NCI-H460 (cell line): ENCODE measurements at places on chromosomes 1 and 21.

- no peak for DNase-seq
Observed at GRCh38 chr1:161943737-161944136, 79.9 kb downstream of the OLFML2B start.

- DNase-seq = no peak
Observed at GRCh38 chr1:98874828-98875227, 129.8 kb downstream of the PLPPR5 start.

DNA sequence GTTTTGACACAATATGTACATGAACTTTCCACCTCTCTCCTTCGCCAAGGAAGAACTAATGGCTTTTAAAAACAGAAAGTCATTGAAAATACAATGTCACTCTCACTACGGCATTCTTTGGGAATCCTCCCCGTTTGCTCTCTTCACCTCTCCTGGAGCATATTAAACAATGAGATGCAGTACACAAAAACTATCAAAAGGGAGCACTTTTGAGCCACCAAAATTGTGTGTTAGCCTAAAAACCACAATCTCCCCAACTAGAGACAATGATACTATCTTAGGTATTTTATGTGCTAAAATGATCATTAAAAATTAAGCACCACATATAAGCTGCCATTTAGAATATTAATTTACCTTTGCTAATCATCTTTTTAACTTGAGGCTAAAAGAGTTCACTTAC, 425.5 kb downstream of the KCTD3 start:
- DNase-seq = peak; percentile 40

DNA sequence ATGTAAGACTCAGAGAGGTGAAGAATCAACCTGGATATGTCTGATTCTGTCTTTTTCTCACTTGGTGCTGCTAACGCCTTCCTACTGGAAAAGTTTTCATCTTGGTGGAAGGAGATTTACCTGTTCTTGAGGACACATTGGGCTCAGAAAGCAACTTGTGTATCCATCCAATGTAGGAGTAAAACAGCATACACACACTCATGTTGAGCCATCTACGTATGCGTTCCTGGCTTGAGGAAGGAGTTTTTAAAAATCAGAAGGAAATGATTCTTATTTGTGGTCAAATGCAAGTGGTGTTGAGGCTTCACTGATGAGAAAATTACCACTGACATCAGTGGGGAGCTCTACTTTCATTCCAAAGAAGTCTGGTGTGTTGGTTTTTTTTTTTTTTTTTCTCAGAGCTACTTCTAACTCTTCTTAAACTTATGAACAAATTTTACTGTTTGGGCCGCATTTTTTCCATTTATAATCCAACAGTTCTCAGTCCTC, 25.6 kb downstream of the XCL2 start:
- DNase-seq = no peak

GRCh38 chr1:171597203-171597602, 24.8 kb upstream of the MYOCOS start:
- no peak for DNase-seq

DNA sequence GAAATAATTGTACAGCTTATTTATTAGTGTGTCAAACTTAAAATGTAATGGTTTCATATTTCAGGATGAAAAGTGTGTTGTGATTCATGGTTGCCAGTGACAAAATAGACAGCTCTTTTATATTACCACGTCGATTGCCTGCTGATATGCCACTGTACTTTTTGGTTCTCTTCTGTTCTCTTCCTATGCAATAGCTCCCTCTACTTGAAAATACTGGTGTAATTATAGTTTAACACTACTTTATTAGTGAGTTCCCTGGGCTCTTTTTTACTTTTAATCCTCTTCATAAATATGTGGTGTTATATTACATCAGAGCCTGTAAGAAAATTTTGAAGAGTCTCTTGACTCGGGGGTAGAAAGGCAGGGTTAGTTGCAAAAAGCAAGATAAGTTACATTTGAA, 111.3 kb downstream of the PATJ start:
- no peak for DNase-seq

GRCh38 chr1:176770066-176770465, 307.1 kb downstream of the PAPPA2 start:
- no peak for DNase-seq

- peak; percentile 75 for DNase-seq
Observed at GRCh38 chr1:200483491-200484143, 73.8 kb upstream of the ZNF281 start.

DNA sequence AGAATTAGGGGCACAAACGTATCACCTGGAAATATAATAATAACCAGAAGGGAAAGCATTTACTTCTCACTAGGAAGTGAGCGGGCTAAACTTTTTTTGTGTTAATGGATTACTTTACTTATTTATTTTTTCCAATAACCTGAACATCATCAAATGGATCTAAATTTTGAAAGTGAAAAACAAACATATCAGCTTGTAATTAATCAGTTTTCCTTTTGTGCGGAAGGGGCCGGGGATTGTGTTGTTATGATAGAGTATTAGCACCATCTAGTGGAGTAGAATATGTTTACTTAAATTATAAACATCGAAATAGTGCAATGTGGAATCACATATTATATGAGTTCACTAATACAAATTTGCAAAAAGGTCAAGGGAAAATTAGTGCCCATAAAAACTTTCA, 9.0 kb downstream of the CFH start:
- peak; percentile 44 for DNase-seq

- no peak for DNase-seq
Observed at GRCh38 chr1:171784784-171785183, 3.3 kb downstream of the METTL13 start.

GRCh38 chr1:119903443-119903835, 7.1 kb upstream of the ADAM30 start:
- no peak for DNase-seq

- no peak for DNase-seq
Observed at GRCh38 chr1:226888816-226889215, 18.4 kb downstream of the PSEN2 start.

DNA sequence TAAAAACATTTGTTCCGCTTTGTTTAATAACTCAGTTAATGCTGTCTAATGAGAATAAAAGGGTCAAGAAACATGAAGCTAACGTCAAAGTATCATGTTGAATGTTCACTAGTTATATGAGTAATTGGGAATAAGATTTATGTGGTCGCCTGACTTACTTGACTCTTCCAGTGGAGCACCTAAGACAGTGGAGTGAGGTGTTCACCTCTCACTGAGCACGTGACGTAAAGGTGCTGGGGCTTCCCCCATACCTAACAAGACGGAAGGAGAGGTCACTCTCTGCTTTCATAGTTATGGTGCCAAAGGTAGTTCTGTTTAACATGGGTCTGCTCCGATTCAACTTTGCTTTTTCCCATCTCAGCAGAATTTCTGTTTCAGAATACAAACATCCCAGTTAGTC, 686 bp downstream of the KMO start:
- DNase-seq = no peak

DNA sequence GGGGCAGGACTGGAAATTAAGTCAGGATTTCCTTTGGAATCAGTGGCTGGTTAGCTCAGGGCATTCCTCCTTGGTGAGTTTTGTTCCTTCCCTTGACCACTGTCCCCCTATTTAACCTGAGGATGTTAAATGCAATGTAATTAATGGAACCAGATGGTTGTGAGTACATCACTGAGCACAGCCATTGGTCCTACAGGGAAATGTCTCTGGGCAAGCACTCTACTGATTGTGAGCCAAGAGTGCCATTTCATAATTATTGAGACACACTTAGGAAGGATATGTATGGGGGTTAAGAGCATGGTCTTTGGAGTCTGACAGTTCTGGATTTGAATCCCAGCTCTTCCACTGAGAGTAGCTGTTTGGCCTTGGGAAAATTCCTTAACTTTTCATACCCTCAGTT, 74.4 kb downstream of the SPAG17 start:
- no peak for DNase-seq

DNA sequence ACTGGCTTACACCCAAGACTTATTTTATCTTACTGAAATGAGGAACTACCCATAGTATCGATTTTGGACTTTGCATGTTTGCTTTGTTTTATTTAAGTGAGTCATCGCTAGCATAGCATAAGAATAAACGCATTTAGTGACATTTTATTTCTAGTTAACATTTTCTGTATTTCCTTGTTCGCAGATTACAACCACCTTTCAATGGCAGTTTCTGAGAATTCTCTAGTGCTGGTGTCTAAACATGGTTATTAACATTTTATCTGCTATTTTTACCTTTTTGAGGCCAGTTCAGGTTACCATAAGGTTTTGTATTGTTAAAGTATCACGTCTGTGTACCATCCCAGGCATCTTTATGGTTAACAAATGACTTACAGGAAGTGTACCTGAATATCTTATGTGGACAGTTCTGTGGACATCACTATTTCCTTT, 24.5 kb downstream of the EEIG2 start:
- no peak for DNase-seq

DNA sequence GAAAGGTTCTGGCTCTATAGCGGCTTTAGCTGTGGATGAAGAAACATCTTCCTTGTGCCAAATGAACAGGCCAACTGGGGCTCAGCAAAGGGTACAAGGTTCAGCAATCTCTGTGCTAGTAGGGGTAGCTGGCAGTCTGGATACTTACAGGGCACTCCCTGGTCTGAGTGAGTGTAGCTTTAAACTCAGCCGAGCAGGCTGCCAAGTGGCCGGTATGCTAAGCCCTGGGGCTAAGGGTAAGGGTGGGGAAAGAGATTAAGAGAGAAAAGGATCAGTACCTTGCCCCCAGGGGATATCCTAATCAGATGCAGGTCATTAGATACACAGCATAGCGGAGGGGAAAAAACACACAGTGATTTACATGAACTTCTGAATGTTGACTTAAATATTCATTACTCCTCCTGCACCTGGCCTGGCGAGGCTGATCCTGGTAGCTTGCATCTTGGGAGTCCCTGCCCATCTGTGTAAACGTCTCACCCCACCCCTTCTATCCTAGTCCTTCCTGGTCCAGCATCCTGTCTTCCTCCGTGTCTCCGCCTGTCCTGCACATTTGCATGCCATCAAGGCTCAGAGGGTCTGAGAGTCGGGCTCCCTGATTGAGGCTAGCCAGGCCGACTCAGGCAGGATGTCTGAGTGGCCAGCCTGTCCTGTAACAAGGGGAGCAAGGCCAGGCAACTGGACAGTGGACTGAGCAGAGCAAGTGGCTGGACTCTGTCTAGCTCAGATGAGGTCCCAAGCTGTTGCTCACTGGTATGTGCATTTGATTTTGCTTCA, 39.5 kb upstream of the CNTN2 start:
- DNase-seq = no peak

- DNase-seq = no peak
Observed at GRCh38 chr1:53979712-53980450, 33.7 kb downstream of the LRRC42 start.

DNA sequence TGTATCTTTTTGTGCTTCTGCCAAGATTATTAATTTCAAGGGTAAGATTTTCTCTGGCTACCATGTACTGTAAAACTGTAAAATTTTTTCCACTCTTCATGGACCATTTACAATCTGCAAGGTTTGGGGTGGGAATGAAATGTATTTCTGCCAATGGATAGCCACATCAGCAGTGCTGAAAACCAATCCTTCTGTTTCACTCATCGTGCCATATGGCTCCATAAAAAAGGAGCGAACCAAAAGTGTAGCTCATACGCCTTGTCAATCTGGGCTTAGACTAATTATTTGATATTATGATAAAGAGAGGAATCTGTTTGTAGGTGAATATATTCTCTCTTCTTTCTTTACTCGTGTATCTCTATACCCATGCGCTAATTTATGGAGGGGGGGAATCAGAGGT, 3.0 kb upstream of the SLC44A5 start:
- DNase-seq = no peak

GRCh38 chr1:100028765-100029164, 59.0 kb downstream of the SLC35A3 start:
- no peak for DNase-seq

GRCh38 chr1:98498651-98499050, 162.9 kb upstream of the SNX7 start:
- DNase-seq = no peak

- no peak for DNase-seq
Observed at GRCh38 chr1:203672346-203672745, 45.7 kb downstream of the ATP2B4 start.

DNA sequence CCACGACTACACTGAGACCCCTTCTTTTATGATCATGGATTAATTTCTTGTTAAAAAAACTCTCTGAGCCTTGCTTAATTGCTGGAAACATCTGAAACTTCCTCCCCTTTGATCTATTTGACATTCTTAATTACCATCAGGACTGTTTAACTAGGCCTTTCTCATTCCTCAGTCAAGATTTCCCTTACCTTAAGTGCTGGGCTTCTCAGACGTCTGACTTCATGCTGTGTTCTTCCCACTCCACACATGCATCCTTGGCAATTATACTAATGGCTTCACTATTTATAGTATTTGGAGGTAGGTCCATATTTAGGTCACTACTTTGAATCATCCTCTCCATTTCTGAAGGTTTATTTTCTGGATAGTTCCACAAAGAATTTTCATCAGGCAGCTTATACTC, 341.3 kb upstream of the TMPRSS15 start:
- DNase-seq = no peak

DNA sequence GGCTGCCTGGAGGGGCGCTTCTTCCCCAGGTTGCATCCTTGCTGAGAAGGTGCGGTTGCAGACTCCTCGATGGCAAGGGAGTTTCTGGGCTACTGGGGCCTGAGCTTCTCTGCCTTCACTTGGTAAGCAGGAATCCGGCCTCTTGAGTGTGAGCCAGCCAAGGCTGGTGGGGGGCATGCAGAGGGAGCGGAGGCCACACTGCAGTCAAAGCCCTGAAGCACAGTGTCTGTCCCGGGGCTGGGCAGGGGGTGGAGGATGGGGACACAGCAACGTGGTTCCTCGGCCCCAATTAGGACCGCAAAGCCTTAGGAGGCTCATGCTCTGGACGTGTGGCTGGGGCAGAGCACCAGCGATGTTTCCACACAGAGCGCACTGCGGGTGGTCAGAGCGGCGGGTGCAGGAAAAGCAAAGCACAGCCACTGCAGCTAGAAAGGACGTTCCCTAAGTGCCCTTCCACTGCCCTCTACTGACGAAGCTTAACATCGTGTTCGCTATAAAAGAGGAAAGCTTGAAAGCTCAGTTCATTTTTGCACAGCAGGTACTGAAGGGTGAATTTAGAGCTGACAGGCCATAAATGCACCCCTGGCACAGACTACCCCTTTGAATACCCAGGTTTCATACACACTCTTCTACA, 60.7 kb upstream of the COG2 start:
- DNase-seq = peak; percentile 11
